ENCODE measurements at places on chromosomes 2 and 18. TPM values are rescaled to one million over a fixed set of nuclear protein-coding genes. Genes with fewer than 3 reads are reported as not detected.

GRCh38 chr2:23312996-23313606 lies 71.9 kb upstream of the KLHL29 start:
- no peak overlapping the region for H3K27ac ChIP-seq
- no peaks in the 10 kb centered on the region for H3K4me1 ChIP-seq
- no peak overlapping the region for H3K4me3 ChIP-seq
- DNase-seq, result peak; percentile 55

DNA sequence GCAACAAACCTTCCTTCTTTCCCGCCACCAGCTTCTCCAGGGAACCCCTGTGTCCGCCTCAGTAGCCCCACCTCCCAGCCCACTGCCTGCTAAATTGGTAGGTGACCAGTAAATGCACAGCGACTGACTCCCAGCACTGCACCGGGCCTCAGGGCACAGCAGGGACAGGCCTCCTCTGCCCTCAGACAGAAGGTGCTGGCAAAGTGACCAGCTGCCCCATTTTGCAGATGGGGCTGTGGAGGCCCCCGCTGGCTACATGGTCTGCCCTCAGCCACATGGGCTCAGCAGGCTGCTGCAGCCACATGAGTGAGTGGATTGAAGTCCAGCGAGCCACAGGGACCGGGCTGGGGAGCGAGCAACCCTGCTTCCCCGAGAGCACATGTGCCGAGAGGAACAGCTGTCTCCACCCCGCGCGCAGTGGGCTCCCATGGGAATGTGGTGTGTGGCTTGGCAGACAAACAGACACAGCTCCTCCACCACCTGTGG lies 7.8 kb upstream of the NPPC start:
- DNase-seq, result no peak
- H3K4me1 ChIP-seq, result no peaks in the 10 kb centered on the region
- no peak overlapping the region for H3K27ac ChIP-seq
- no peak overlapping the region for H3K4me3 ChIP-seq
- H3K27me3 ChIP-seq, result peaks cover 10% of the 10 kb centered on the region

DNA sequence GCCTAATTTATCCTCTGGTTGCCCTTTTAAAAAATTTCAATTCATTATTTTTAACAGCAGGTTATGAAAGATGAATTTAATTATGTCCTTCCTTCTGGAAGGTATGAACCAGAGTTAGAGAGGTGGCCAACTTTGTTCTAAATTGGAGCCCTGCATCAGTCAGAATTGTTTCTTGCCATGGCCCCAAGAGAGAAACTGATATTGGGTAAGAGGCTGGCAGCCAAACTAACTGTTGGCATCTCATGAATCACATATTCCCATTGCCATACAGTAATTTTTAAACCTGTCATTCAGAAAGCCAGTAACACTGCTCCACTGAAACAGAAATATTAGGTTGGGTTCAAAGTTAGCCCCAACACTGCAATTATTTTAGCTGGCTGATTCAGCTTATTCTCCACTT lies 67.4 kb downstream of the SMAD2 start:
- peaks cover 3% of the 10 kb centered on the region for H3K36me3 ChIP-seq
- H3K27me3 ChIP-seq, result no peaks in the 10 kb centered on the region
- H3K4me1 ChIP-seq, result no peaks in the 10 kb centered on the region

DNA sequence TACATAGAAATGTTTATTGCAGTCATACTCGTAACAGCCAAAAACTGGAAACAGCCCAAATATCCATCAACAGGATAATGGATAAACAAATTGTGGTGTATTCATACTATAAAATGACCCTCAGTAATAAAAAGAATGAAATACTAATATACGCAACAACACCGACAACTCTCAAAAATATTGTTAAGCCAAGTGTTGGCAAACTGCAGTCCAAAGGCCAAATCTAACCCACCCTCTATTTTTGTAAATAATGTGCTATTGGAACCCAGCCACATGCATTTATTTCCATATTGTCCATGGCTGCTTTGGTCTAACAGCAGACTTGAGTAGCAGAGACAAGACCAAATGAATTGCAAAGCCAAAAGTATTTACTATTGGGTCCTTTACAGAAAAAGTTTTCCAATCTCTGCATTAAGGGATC lies 151.0 kb downstream of the MREG start:
- H3K27me3 ChIP-seq, result no peaks in the 10 kb centered on the region
- no peak overlapping the region for H3K27ac ChIP-seq
- H3K4me1 ChIP-seq, result no peaks in the 10 kb centered on the region
- no peaks in the 10 kb centered on the region for H3K36me3 ChIP-seq

- no peaks in the 10 kb centered on the region for H3K27me3 ChIP-seq
- no peak overlapping the region for H3K27ac ChIP-seq
- H3K4me3 ChIP-seq, result no peak overlapping the region
- DNase-seq, result no peak
- no peaks in the 10 kb centered on the region for H3K4me1 ChIP-seq
Observed at GRCh38 chr2:124805060-124805459, 780.0 kb downstream of the CNTNAP5 start.

SERPINB13 gene
- not detected for total RNA-seq

RTP5 gene
- not detected for total RNA-seq

NLRC4 gene
- not detected for total RNA-seq

CREG2 gene
- 0.88 TPM for total RNA-seq

SLC25A52 gene
- not detected for total RNA-seq

All from endothelial cell of umbilical vein (primary cell).